Kidney epithelial cell (primary cell): ENCODE measurements at places on chromosomes 1 and 21. TPM values are rescaled to one million over a fixed set of nuclear protein-coding genes. Genes with fewer than 3 reads are reported as not detected.

The BNIPL gene
- 0.17 TPM in 1 of 2 replicates, not detected in the other for total RNA-seq

The EPHA8 gene
- not detected in 2 replicates for total RNA-seq

The COL6A1 gene
- total RNA-seq = 226 and 298 TPM in 2 replicates

The RPS8 gene
- total RNA-seq = 3,692 and 4,100 TPM in 2 replicates

The HAO2 gene
- total RNA-seq = not detected in 2 replicates

The PEX19 gene
- 43.8 and 45.8 TPM in 2 replicates for total RNA-seq

The AGO1 gene
- total RNA-seq = 21.9 and 24.1 TPM in 2 replicates

The DNASE2B gene
- total RNA-seq = not detected in 2 replicates

The CCDC30 gene
- total RNA-seq = 1.8 and 3.1 TPM in 2 replicates

The ANGPTL1 gene
- total RNA-seq = not detected in 2 replicates

The SPRR2G gene
- not detected in 2 replicates for total RNA-seq

The JAM2 gene
- 2.0 and 3.6 TPM in 2 replicates for total RNA-seq

The MX2 gene
- total RNA-seq = 1.2 and 1.4 TPM in 2 replicates

The BLZF1 gene
- total RNA-seq = 30.5 and 33.0 TPM in 2 replicates

The RIPPLY3 gene
- total RNA-seq = 0.48 and 0.92 TPM in 2 replicates

The KRTAP12-2 gene
- not detected in 2 replicates for total RNA-seq

The ATAD3A gene
- 51.5 and 53.6 TPM in 2 replicates for total RNA-seq

The AGMAT gene
- 0.75 and 0.96 TPM in 2 replicates for total RNA-seq

The CAPZB gene
- 93.6 and 105 TPM in 2 replicates for total RNA-seq

The SYT11 gene
- 23.4 and 28.1 TPM in 2 replicates for total RNA-seq

The SAMSN1 gene
- 0.04 and 0.14 TPM in 2 replicates for total RNA-seq

The PDZK1IP1 gene
- total RNA-seq = 22.7 and 28.1 TPM in 2 replicates

The ABCG1 gene
- total RNA-seq = 3.6 and 5.4 TPM in 2 replicates

The CLEC20A gene
- total RNA-seq = not detected in 2 replicates

The CLCA4 gene
- not detected in 2 replicates for total RNA-seq

The RXFP4 gene
- not detected in 2 replicates for total RNA-seq

The MFSD2A gene
- total RNA-seq = 4.6 and 5.9 TPM in 2 replicates

The CFAP45 gene
- total RNA-seq = 0.21 and 2.0 TPM in 2 replicates
